ENCODE measurements at places on chromosomes 11 and 22. TPM values are rescaled to one million over a fixed set of nuclear protein-coding genes. Genes with fewer than 3 reads are reported as not detected.

DNA sequence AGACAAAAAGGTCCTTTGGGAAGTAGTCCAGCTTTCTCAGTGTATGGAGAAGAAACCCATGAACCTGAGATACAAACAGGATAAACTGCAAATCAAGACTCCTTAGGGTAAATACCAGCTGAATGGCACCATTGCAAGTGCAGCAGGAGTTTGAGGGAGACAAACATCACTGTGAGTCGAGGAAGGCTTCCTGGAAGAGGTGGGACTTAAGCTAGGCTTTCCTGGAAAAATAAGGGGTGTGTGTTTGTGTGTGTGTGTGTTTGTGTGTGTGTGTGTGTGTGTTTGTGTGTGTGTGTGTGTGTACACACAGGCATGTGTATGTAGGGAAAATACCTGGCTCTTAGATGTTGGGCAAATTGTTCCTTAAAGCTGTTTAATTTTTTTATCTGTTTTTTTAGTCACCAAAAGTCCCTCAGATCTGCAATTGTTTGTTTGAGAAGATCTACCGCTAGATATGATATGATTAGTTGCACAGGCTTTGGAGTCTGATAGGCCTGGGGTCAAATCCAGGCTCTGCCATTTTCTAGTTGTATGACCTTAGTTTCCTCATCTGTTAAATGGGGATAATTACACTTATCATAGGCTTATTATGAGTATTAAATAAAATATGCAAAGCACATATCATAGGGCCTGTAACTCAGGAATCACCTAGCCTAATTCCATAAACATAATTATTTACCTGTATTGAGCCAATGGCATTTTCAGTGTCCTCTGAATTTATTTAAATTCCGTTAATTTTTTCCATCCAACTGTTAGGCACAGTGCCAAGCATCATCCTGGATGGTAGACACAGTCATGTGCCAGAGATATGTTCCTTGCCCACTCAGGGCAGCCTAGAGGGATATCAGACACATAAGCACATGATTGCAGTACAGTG lies 85.6 kb upstream of the EED start:
- no peak for DNase-seq

DNA sequence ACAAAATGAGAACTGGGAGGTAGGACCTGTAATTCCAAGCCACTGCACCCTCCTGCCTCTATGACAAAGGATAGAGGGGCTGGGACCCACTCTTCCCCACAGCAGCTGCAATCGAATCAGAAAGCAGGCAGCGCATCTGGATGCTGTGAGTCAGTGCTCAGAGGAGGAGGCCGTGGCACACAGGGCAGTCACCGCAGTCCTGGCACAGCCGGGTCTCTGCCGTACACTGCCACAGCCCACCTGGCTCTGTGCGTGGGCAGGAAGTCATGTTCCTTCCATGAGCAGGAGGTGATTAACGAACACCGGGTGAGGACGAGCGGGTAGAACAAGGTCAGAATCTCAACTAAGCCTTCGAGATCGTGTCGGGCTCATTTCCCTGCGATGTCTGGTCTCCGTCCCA lies 30.2 kb upstream of the PPFIA1 start:
- DNase-seq = no peak

DNA sequence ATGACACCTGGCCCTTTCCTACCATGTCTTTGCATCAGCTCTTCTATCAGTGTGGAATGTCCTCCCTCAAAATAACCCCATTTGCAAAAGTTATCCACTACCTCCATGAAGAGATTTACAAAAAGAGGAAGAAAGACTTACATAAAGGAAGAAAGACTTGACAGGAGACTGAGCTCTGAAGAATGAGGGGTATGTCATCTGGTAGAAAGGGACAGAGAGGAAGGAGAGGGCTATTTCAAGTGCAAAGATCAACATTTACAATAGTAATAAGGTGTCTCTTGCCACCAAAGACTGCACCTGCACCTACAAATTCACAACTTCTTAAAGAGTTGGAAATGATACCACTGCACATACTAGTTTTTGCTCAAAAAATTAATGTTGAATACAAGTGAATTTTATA lies 18.2 kb downstream of the PAK1 start:
- DNase-seq = no peak

DNA sequence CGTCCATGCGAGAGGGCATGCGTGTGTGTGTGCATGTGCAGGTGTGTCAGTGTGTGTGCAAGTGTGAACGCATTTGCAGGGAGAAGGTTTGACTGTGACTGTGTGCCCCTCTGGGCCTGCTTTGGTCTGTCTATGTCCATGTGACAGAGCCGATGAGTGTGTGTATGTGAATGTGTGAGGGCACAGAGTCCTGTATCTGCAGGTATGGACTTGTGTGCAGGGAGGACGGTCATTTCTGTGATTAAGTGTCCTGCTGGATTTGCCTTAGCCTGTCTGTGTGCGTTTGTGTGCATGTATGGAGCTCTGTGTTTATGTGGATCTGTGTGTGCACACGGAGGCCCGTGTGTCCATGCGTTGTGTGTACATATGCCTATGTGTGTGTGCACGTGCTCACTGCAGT lies 5.4 kb downstream of the EMID1 start:
- no peak for DNase-seq

- peak; percentile 75 for DNase-seq
Measured at GRCh38 chr11:14258221-14258935, 100.6 kb downstream of the RRAS2 start.

RIC8A gene
- polyA plus RNA-seq = 193 TPM

GRCh38 chr11:87597725-87598124 lies 560.0 kb downstream of the TMEM135 start:
- DNase-seq = no peak

GRCh38 chr11:62546929-62547625 lies 471 bp upstream of the AHNAK start:
- peak; percentile 49 for DNase-seq

DNA sequence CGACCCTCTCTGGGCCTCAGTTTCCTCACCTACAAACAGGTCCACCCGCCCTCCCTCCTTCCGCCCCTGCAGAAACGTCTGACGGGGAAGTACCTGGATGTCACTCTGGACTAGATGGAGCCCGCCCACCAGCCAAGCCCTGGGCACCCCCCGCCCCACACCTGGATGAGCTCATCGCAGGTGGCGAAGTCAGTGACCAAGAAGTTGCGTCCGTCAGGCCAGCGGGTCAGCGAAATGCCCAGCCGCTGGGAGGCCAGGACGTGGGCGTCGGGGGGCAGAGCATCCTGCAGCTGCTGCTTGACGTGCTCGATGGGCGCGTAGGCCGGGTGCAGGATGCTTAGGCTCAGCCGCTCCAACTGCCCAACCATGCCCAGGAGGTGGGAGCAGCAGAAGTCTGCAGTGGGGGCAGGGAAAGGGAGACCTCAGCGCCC lies 897 bp downstream of the PNPLA5 start:
- peak; percentile 33 for DNase-seq

- peak; percentile 77 for DNase-seq
Measured at GRCh38 chr11:124725719-124726105, 14.0 kb upstream of the NRGN start.

GRCh38 chr22:34010259-34010658 lies 90.0 kb upstream of the LARGE1 start:
- no peak for DNase-seq

- DNase-seq = peak; percentile 29
Measured at GRCh38 chr11:69156673-69157155, 979 bp downstream of the SMIM38 start.
